T-helper 1 cell (primary cell): ENCODE measurements at places on chromosomes 11 and 22.

DNA sequence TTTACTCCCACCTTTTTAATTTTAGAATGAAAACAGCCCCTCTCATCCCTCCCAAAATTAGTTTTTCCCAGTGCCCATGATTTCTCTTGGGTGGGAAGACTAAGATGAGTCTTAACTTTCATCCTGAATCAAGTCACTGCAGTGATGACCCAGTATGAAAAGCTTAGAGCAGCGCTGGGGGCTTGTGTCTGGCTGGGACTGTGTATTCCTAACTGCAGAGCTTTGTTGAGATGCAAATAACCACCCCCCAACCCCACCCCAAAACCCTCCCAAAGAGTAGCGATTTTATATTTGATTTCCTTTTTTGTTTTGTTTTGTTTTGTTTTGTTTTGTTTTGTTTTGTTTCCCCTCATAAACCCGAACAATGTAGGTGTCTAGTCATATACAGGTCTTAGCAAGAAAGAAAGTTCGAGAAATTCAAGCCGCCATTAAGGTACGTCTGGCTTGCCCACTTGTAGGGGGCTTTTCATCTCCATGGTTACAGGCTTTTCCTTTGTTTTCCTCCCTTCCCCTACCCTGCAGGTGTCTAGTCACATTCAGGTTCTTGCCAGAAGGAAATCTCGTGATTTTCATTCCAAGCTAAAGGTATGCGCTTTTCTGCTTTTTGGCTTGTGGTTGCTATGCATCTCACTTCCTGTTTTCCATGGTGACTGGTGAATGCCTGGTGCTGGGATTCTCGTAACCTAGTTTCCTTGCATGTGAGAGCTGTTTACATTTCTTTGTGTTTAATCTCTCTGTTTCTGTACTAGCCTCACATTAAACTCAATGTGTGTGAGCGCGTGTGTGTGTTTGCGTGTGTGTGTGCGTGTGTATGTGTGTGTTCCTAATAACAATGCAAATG is 144.6 kb upstream of the RASSF10 start:
- DNase-seq: no peak

DNA sequence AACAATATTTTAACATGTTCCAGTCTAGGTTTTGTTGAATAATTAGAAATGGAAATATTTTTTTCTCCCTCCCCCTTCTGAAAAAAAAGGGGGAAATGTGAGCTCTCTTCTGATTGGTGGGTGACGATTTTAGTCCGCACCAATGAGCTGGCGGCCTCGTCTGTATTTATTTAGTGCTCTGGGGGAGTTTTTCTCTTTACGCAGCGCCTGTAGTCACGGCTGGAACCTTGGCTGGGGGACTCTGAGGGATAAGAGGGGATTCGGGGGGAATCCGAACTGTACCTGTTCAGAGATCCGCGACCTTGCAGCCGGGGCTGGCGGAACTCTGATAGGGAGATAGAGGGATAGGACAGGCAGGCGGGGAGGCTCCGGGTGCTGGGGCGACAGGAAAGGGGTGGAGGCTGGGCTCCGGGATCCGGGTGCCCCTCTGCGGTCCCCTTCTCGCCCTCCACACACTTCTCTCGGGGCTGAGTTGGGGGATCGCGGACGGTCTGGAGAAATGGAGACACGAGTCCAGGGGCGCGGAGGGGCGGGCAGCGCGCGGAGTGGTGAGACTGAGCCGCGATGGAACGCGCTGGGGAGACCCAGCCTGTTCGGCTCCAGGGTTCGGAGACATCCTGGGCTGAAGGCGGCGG is 99.7 kb upstream of the HSD17B12 start:
- DNase-seq: no peak

DNA sequence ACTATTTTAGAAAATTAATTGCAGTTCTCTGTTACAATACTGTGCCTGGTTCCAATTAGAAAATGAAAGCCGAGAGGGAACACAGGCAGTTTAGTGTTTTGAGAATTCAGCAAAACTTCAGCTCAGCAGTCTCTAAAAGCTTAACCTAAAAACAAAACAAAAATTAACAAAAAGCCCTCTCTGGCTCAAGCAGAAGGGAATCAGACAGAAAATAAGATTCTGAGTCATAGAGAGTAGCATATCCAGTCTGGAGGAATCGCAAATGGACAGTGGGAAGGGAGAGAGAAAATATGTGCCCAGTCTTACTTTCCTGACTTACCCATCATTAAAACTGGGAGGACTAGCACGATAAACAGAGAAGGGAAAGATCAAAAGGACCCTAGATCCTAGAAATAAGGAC is 38.1 kb upstream of the CHRM4 start:
- no peak for DNase-seq

GRCh38 chr11:93840180-93840579 is 10.2 kb downstream of the VSTM5 start:
- no peak for DNase-seq

GRCh38 chr11:11476971-11477645 is 124.1 kb upstream of the CSNK2A3 start:
- DNase-seq: no peak

DNA sequence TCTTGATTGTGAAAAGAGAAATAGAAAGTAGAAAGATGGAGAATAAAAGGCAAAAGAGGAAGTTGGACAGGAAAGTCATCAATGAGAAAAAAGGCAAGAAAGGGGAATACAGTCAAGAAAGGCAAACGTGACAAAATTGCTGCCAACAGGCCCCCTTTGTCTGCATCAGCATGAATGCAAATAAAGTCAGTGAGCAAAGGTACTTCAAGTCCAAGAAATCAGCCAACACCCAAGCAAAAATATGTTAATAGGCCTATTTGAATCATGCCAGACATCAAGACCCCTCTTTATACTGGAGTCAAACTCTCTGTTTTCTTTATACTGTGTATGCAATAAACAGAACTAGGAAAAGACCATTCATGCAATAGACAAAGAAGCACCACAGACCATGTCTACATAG is 34.3 kb downstream of the GUCY1A2 start:
- DNase-seq: no peak

DNA sequence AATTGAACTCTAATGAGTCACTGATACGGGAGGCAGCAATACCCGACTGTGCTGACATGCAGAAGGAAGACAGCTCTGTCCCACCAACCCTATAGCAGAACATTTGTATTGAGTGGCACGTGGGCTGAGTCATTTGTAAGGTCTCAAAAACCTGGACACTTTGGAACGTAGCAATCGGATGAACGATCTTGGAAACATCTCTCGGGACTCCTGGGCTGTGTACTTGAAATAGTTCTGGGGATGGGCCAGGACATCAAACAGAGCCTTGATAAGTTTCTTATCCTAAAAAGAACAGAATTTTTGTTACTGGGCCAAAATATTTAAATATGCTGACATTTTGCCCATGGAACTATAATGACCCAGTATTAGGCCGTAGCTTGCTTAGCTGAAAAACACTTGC is 17.1 kb upstream of the NRIP3 start:
- no peak for DNase-seq

- DNase-seq: no peak
Observed at GRCh38 chr11:41970681-41971080, 511.2 kb upstream of the LRRC4C start.

DNA sequence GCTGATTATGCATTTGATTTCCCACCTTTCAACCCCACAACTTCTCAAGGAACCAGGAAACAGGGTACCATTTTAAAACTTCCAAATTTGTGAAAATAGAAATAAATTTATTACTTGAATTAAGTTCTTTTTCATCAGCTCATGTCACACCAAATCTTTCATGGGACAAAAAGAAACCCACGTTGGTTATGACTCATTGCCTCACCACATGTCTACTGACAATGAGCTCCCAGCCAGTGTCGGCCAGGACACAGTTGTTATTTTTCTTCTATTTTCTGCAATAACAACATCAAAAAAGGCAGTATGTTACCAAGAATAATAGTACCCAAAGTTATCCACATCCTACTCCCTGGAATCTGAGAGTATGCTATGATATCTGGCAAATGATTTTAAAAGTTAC is 17.3 kb downstream of the MS4A6A start:
- DNase-seq: no peak

DNA sequence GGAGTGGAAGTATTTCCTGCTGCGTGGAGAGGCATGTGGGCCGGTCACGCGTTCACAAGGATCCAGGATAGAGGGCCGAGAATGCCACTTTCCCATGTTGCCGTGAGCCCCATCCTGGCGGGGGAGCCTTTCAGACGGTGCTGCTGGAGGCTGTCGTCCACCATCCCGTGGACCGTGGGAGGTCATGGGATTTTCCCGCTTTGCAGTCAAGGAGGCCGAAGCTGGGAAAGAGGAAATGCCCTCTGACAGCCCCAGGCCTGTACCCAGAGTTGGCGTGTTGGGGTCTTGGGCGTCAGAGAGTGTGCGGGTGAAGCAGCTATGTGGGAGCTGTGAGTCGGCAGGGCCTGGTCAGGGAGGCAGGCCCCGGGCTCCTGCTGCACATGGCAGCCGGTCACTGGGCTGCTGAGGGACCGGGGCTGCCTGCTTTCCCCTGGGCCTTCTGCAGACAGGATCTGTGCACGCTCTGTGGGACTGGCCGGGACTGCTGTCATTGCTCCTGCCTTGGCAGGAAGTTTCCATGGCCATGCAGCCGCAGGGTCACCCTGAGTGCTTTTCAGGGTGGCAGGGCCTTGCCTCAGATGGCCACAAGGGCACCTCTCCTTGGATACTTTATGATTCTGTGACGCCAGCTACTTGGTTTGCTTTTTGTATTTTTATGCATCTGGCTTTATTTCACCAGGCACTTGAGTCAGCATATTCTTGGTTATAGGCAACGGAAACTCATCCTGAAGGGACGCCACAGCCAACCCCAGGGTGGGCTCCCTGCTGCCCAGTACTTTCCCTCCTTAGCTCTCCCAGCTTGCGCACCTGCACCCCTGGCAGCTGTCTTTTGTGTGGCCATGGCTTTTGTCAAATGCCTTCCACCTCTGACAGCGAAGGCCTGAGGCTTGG is 52.4 kb downstream of the AP2A2 start:
- DNase-seq: no peak

GRCh38 chr22:41038732-41039131 is 53.7 kb upstream of the EP300 start:
- DNase-seq: no peak

DNA sequence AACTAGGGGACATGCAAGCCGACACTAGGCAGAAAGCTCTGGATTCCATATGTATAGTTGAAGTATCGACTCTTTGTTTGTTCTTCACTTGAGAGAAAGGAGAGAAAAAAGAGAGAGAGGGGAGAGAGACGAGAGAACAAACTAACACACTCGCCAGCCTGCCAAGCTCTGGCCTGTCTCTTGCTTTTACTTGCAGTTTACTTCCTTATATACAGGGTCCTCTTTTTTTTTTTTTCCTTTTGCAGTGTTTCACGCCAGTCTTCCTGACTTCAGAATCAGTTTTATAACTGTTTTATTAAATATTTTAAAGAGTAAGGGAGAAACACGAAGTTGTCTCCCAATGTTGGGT is 19.9 kb downstream of the TEAD1 start:
- no peak for DNase-seq

GRCh38 chr22:41099036-41099435 is 6.6 kb downstream of the EP300 start:
- no peak for DNase-seq

DNA sequence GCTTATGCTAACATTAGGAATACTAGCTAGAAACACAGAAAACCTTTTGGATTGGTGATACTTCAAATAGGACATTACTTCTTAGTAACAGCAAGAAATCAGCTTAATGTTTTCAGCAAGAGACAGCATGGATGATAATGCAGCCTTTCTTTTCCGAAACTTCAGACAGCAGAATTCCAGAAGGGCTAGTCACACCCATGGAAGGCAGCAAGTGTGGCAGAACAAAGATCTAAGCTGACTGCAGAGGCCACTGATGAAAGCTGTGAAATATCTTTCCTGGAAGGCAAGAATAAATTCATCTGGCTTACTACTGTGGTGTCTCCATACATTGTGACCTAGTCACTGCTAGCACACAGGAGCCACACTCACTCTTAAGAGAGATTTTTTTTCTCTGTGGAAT is 100.3 kb downstream of the CCDC83 start:
- no peak for DNase-seq

- DNase-seq: no peak
Observed at GRCh38 chr22:39236321-39237317, 8.2 kb downstream of the PDGFB start.

- no peak for DNase-seq
Observed at GRCh38 chr11:284105-285020, 4.6 kb upstream of the PGGHG start.

GRCh38 chr11:121543836-121544380 is 91.1 kb upstream of the SORL1-AS1 start:
- DNase-seq: no peak

- no peak for DNase-seq
Observed at GRCh38 chr11:19735157-19735908, 22.7 kb downstream of the NAV2 start.

DNA sequence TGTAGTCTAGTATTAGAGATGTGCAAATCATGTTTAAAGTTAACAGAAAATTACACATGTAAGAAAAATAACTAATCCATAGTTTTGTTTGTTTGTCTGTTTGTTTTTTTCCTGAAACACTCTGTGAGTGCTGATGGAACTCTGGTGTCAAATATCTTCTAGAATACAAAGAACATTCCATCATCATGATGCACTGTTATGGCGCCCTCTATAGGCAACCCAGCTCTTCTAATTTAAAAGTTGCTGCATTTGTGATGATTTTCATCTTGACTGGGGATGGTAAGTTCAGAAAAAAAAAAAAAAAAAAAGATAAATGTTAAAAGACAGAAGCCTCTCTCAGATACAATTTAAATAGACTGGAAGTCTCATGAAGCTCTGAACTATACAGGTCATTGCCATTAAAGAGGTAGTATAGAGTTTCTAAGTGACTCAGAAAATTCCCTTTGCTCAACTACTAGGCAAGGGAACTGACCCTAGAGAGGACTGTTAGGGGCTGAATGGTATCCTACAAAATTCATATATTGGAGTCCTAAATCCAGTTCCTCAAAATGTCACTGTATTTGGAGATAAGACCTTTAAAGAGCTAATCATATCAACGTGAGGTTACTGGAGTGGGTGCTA is 597.2 kb upstream of the ANO3 start:
- DNase-seq: no peak

DNA sequence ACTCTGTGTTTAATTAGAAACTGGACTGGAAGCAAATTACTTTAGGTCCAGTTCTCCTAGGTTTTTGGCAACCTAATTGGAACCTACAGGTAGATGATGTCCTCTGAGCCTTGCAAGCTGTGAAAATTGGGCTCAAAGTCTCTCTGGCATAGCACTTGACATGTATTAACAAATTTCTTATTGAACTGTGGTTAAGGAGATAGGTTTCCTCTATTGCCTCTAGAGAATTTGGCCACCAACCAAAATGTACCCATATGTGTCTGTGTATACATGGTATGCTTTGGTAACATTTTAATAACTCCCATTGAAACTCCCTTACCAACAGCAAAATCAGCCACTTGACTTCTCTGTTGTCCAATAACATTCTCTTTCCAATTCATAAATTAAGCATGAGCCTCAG is at the start of gene OR4D10:
Gene OR4D10 (plus strand): TSS at position 301 of the 400 bp plus-strand sequence. CDS start 4,115 bp downstream, outside the sequence.
- DNase-seq: no peak
